CD4-positive, alpha-beta T cell (primary cell): ENCODE measurements at places on chromosomes 7 and 10. TPM values are rescaled to one million over a fixed set of nuclear protein-coding genes. Genes with fewer than 3 reads are reported as not detected.

Gene CHN2
- 2.1 TPM for total RNA-seq

Gene RPEL1
- not detected for total RNA-seq

Gene ZNF425
- 0.39 TPM for total RNA-seq

Gene SEMA3D
- not detected for total RNA-seq

Gene TFR2
- total RNA-seq = 1.7 TPM

Gene KIF20B
- total RNA-seq = 17.1 TPM

Gene GPER1
- not detected for total RNA-seq
